ENCODE measurements at places on chromosomes 7 and 10.

GRCh38 chr10:29387269-29387668, 98.4 kb downstream of the LYZL1 start:
- no peak for DNase-seq

DNA sequence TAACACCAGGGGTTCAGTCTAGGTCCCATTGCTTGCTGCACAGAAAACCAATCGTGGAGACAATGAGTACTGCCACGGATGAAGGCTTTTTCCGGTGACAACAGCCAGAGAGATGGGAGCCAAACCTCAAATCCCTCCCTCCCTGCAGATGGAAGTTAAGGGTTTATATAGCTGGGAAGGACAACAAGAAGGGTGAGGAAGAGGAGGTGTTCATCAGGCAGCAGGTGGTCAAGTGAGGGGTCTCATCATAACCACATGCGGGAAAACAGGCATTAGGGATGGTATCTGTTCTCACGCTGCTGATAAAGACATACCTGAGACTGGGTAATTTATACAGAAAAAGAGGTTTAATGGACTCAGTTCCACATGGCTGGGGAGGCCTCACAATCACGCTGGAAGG, 91.3 kb downstream of the MKX start:
- no peak for DNase-seq

GRCh38 chr7:7719236-7719635, 829 bp upstream of the RPA3 start:
- DNase-seq: no peak

GRCh38 chr7:90723866-90724265, 127.7 kb downstream of the CDK14 start:
- DNase-seq: no peak

DNA sequence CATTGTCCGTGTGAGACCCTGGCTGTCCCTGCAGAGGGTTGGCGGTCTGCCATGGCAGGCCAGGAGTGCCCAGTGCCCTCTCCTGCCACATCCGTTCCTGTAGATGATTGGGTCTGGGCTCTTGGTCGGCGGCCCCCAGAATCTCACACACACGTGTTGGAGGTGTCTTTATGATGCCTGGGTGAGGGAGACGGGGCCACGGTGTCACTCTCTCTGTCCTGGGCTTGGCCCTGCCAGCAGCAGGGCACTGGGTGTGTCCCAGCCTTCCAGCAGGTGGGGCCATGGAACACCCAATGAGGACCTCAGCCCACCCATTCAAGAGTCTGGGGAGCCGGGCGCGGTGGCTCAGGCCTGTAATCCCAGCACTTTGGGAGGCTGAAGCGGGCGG, 30.2 kb downstream of the UNC5B start:
- no peak for DNase-seq

- no peak for DNase-seq
These were observed 54.3 kb downstream of the LRRC18 start for GRCh38 chr10:48885376-48885775.

DNA sequence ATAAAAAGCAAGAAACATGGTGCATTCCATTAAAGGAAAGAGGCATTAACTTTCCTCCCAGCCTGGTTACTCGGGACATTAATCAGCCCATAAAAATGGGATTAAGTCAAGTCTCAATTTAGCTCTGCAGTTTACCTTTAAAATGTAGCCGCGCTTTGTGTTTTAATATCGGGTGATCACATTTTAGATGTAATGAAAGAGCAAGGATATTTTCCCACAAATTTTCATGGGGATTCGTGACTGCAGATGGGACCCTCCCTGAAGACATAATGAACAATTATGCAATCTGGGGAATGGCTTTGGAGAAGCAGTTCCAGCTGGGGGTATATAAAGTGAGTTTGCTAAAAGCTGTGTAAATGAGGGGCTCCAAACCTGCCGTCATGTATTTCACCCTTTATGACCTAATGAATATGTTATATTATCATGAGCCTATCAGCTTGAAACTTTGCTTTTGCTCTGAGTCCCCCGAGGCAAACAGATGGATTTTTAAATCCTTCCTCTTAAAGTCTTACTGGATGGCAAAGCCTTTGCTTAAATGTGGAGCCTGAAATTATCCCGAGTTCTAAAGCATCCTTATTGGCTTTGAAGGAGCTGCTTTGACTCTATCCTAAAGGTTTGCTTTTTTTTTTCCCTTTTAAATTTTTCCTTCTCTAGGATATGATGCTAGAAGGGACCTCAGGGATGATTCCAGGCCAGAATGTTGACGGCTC, 31.8 kb downstream of the BAMBI start:
- DNase-seq: no peak

DNA sequence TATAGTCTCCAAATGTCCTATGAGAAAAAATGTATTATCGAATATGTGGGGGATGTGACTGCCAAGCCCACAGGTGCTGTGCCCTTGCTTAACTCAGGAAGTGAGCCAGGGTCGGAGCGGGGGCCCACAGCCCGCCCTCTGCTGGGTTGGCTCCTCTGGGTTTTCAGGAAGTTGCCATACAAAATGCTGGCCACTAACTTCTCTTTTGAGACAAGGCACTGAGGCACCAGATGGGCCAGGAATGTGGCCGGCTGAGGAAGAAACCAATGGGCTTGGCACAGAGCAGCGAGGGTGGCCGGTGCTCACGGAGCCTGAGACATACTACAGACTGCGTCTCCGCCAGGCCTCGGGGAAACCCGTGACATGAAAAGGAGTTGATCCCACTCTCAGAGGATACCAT, 58.9 kb downstream of the FAM53B start:
- DNase-seq: peak; percentile 45

GRCh38 chr10:43574001-43574892, at the start of gene ZNF239:
Gene ZNF239, minus strand, starts transcription at chr10:43574616. Its CDS starts 16,537 bp downstream, at chr10:43558079.
- DNase-seq: no peak

DNA sequence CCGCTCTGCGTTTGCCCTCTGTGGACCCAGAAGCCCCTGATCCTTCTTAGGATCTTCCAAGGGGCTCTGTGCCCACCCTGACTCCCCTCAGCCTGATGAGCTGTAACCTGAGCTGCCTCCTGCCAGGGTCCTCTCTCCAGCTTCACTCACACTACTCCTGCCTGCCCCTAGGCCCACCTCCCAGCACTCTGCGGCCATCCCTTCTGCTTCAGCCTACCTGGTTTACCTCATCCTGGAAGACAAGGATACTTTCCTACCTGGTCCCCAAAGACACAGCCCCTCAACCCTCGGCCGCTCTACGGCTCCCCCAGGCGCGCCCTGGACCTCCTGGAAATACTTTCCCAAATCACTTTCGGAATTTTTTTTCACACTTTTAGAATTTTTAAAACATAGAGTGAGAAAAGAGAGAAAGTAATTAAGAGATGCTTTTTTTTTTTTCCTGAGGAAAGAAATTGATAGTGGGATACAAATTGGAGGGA, 6.4 kb upstream of the ZNF862 start:
- no peak for DNase-seq

DNA sequence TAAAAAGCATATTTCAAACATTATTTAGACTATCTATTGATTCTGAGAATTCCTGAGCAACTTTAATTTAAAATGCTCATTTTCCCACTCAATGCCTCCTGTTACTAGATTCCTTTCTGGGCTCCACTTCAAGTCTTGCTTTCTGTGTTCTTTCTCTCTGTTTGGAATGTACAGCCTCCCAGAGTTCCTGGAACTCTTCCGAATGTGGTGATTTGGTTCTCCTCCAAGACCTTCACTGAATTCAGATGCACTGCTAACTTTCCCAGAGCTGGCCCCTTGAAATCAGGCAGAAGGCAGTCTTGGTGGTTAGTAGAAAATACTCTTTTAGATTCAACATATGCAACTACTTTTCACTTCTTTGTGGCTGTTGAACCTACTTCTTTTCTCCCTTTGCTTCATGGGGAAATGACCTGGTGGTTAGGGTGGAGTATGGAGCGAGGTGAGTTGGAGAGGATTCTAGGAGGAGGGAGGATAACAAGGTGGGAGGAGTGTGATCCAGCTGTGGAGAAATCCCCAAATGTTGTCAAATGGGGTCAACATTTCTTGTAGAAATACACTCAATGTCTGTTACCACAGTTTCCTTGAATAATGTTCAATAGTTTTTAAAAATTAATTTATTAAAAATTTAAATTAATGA, 27.9 kb upstream of the CCDC7 start:
- no peak for DNase-seq
